ENCODE measurements at places on chromosomes 1 and 21.

DNA sequence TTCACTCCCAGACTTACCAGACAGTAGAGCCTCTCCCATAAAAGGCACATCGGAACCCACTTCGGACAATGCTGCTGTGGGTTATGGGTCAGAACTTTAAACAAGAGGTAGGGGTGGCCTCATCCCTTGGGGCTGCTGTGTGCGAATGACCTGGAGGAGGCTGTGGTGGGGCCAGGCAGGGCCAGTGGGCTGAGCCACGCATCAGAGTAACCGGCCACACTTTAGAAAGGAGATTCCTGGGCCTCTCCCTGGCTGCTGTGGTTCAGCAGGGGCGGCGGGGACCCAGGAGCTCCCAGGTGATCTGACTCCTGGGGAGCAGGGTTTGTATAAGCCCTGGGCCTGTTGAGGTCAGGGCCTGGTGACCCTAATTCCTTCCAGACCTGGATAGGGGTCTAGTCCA lies 110.2 kb upstream of the C1orf174 start:
- DNase-seq = no peak

DNA sequence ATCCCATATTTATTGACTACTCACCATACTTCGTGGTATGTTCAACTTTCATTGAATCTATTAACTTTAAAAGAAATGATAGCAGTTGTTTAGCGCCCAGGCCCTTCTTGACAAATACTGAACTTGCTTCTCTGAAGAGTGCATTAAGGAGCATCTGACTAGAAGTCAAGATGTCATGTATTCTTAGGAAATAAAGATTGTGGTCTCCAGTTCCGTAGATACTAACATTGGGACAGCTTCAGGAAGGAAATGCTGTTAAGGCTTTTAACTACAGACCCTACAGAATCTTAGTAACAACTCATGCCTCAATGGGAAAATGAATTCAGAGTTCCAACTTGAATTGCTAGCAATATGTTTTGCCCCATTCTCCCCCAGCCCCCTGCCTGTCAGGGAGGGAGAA lies 14.8 kb downstream of the LYST start:
- DNase-seq = no peak

DNA sequence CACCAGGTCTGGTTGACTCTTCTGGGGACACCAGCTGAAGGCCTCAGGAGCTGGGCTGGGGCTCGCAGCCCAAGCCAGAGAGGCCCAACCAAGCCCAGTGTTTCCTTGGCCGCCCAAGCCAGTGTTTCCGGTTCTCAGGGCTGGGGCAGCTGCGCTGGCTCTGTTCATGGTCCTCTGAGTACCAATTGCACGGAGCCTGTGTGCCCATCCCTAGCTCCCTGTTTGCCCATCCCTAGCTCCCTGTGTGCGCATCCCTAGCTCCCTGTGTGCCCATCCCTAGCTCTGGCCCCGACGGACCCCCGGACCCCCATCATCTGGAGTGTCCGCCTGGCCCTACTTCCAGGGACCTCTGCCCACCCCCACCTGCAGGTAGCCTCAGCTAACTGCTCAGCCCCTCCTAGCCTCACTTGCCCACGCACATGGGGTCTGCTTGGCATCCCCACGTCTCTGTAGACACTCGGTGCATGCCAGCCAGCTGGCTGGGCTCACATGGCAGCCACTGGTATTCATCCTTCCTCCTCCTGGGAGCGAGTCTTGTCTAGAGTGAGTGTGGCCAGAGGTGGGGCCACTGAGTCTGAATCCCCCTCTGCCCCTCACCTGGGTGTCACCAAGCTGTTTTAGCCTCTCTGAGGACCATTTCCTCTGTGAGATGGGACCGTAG lies 64.0 kb downstream of the WNT9A start:
- DNase-seq = no peak

DNA sequence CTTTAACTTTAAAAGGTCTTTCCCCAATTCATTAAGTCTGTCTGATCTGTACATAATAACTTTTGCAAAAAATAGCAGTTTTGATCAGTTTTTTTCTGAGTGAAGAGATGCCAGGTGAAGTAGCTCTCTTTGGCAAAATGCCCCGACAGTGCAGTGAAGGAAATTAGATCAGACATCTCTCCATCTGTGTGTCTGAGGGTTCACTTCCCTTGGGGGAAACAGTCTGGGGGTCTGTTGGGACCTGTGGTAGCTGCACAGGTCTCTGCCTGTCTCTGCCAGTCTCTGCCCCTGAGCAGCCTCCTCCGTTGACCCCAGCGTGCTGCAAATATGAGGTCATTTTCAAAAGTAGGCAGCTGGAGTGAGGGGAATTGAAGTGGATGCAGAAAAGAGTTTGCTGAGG lies 54.5 kb downstream of the TBCE start:
- no peak for DNase-seq

DNA sequence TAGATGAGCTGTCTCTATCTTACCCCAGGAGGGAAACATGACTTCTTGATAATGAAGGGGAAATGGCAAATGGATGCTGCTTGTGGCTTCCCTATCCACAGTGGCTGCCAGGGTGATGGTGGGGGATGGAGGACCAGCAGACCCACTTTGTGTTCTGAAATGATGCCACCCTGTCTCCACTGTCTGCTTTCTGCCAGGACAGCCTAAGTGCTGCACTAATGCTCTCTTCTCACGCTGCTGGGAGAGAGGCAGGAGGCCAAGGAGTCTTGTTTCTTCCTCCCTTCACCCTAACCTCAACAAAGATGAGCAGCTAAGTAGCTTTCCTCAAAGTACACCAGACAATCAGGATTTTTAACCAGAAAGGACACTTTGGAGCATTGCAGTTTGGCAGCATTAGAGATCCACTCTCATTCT lies 36.6 kb downstream of the XCL1 start:
- no peak for DNase-seq

DNA sequence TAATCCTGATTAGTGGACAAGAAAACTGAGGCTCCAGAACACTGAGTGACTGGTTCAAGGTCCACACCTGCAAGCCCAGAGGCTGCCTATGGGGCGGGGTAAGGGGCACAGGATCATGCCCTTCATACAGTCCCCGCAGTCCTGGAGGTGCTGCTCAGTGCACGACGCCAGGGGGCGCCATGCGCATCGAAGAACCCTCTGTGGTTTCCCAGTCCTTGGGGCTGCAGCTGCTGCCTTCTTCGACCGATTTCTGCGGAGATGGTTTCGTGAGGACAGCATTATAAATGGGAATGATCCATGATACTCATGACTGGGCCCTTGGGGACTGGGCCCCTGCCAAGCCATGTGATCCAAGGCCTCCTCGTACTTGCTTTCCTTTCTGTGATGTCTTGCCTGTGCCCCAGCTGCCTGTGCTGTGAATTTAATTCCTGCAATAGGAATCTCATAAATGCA lies 37.1 kb upstream of the ARHGEF10L start:
- peak; percentile 90 for DNase-seq

DNA sequence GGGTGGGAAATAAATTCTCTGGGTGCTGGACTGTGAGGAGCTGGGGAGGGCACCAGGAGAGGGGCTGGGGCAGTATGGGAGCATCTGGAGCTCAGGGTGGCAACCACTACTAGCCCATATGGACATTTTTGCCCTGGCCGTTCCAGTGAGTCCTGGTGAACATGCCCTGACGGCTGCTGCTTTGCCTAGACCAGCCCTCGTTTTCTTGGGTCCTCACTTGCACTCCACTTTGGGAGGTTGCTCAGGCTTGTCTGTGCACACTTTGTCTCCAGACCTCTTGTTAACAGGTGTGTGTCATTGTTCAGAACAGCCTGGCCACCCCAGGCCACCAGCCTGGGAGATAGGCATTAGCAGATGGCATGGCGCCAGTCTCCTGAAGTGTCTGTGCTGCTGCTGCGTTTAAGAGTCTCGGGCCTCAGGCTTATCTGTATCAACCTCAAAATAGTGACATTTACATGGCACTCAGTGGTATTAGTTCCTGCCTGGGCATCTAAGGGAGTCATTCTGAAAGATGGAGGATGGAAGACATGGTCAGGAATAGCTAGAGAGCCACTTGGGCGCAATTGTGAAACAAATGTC lies 190.5 kb downstream of the PTPRU start:
- DNase-seq = no peak

GRCh38 chr1:229033480-229033879 lies 237.4 kb upstream of the RAB4A start:
- no peak for DNase-seq

DNA sequence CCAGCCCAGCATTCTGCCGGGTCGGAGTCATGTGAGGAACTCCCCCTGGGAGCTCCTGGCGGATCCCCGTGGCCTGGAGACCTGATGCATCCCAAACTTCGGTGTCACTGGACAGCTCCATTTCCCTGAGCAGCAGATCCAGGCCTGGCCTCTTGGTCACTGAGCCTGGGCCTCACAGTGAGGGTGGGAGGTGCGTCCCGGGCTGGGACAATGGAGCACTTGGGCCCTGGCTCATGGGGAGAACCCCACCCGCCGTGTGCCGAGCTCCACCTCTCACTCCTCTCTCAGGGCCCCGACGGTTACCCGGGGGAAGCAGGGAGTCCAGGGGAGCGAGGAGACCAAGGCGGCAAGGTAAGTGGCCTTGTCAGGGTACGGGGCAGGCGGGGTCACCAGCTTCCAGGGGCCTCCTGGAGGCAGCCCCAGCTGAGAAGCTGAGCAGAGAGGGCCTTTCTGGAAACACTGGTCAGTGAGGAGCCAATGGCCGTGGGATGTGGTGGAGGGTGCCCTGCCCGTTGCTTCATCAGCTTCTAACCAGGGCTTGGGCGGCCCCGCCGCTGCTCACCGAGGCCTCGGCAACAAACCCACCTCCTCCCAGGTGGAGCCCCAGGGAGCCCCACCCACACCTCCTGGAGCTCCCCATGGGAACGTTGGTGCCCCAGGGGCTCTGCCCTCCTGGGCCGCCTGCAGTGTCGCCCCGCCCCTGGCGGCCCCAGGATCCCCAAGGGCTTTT lies 19.8 kb downstream of the COL6A2 start:
- no peak for DNase-seq

GRCh38 chr1:236342403-236343245 lies 51.5 kb upstream of the EDARADD start:
- DNase-seq = no peak

DNA sequence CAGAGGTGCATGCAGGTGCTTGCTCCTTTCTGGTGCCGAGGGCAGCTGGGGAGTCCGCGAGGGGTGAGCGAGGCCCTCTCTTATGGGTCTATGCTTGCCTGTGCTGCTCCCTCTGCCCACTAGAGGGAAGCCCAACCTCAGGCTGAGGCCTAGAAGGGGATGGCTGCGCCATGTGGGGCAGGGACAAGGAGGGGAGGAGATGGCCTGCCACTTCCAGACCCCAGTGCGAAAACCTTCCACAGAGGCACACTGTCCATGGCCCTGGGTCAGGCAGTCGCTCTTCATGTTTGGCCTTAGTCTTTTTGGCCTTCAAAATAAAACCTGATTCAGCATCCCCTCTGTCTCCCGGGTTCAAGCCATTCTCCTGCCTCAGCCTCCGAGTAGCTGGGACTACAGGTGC lies 14.0 kb downstream of the RHBG start:
- peak; percentile 64 for DNase-seq

DNA sequence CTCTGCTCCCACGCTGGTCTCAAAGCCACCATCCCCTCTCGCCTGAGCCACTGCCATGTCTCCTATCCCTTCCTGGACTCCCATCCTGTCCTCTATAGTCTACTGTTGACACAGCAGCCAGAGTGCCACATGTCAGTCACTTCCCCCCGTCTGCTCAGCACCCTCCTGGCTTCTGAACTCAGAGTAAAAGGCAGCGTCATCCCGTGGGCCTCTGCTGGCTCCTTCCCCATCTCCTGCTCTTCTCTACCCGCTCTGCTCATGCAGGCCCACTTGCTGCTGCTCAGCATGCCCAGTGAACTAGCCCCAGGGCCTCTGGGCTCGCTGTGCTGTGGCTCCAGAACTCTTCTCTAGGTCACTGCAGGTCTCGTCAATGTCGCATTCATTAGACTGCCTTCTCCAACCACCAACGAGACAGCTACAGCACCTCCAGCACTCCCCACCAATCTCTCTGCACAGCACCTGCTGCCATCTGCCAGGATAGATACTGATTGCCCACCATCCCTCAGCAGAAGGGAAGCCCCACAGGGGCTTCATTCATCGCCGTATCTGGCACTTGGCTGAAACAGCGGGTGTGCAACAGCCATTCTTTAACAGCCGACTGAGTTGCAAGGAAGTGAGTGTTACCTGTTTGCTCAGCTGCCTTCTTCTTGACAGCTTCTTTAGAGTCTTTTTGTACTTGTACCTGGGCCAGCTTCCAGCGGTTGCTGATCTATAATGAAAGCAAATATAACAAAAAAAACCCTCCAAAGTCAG lies 11.8 kb upstream of the SRM start:
- DNase-seq = no peak

GRCh38 chr1:234212764-234213657 lies 160.2 kb upstream of the COA6 start:
- peak; percentile 26 for DNase-seq

GRCh38 chr1:39205781-39206464 lies 1.4 kb downstream of the MACF1 start:
- no peak for DNase-seq

DNA sequence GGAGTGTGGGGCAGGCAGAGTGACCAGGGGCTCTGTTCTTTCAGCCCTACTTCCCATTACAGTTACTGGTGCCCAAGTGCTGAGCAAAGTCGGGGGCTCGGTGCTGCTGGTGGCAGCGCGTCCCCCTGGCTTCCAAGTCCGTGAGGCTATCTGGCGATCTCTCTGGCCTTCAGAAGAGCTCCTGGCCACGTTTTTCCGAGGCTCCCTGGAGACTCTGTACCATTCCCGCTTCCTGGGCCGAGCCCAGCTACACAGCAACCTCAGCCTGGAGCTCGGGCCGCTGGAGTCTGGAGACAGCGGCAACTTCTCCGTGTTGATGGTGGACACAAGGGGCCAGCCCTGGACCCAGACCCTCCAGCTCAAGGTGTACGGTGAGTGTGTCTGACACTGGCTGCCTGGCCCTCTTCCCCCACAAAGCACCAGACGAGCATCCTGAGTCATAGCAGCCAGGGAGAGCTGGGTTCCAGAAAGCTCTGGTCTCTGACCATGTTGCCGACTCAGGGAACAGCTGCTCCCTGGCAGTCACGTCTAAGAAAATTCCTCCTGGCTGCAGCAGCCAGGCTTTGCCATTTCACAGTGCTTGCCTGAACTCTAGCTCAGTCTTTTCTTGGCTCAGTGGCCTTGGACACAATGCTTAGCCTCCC lies 3.3 kb downstream of the SLAMF8 start:
- DNase-seq = no peak

- no peak for DNase-seq
These were observed 3901.2 kb downstream of the SRGAP2C start for GRCh38 chr1:125085720-125086591.
